ENCODE measurements at places on chromosomes 12 and 14.

GRCh38 chr12:66361703-66362102 is 59.4 kb downstream of the HELB start:
- DNase-seq = no peak

DNA sequence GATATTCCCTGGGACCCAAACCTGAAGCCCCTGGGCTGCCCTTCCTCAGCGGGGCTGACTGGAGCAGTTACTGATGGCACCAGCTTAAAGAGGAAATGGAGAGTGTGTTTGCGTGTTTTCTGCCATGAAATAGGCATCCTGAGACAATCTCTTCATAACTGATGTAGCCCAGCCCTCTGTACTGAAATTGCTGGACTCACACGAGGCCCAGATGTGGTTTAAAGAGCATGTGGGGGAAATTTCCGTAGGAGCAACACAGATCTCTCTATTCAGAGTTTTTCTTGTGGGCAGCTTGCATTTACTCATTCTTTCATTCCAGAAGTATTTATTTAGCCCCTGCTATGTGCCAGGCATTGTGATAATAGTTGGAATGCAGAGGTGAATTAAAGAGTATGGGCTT is 782.1 kb upstream of the TBX3 start:
- no peak for DNase-seq

- no peak for DNase-seq
Measured at GRCh38 chr14:106037380-106037779, 511.0 kb downstream of the TMEM121 start.

DNA sequence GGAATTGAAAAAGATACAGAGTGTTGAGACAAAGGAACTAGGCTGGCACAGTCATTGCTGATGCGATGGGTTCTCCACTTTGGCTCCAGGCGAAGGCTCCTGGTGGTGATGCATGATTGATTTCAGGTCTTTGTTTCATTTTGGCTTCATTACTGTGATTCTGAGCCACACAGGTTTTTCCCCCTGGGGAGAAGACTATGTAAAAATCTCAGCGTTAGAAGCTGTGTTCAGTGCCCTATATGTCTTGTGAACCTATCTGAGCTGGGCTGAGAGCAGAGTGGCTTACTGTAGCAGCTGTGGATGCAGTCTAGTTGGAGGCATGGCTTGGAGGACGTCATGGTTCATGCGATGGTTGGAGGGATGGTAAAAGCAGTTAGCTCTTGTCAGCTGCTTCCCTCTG is 54.0 kb downstream of the GPATCH2L start:
- no peak for DNase-seq

- no peak for DNase-seq
Measured at GRCh38 chr12:124813782-124814181, 49.9 kb downstream of the SCARB1 start.
